Endothelial cell (in vitro differentiated cells): ENCODE measurements at places on chromosomes 2 and 18.

- DNase-seq, result no peak
Measured at GRCh38 chr2:218734190-218734975, 23.7 kb downstream of the TTLL4 start.

GRCh38 chr18:48997681-48997984 lies 46.9 kb upstream of the SMAD7 start:
- DNase-seq, result no peak

DNA sequence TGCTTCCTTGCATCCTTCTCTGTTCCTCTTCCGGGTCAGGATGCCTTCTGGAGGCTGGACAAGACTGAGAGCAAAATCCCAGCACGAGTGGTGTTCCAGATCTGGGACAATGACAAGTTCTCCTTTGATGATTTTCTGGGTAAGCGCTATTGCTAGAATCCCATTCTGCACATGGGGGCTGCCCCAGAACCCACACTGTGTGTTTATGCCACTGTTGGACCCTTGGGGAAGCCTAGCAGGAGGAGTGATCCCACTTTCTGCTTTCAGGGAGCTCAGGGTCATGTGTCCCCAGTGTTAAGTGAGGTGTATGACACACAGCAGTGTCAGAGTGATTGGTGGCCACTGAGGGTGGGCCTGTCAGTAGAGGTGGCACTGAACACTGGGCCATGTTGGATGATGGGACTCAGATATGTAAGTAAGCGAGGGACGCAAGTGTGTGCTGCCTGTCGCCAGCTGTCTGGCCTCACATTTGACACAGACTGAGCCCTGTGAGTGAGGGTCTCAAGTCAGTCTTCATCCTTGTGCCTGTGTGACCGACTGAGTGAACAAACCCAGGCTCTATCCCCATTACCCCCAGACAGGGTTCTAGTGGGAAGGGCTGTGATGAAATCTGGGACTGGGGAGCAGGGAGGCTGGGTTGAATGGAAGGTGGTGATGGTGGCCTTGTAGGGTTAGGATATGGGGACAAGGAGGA lies 220.9 kb downstream of the DYSF start:
- no peak for DNase-seq

GRCh38 chr2:88671786-88672427 lies 19.6 kb upstream of the RPIA start:
- DNase-seq, result peak; percentile 11

GRCh38 chr2:237128026-237128703 lies 42.5 kb downstream of the COPS8 start:
- peak; percentile 13 for DNase-seq

DNA sequence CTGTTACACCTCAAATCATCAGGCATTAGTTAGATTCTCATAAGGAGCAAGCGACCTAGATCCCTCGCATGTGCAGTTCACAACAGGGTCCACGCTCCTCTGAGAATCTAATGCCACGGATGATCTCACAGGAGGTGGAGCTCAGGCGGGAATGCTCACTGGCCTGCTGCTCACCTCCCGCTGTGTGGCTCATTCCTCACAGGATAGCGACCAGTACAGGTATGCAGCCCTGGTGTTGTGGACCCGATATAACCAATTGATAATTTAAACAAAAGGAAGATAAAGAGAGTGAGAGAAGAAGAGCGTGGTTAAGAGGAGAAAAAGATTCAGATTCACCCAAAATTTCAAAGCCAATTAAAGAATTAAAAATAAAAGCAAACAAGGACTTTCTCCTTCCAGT lies 20.8 kb downstream of the TLK1 start:
- DNase-seq, result no peak

DNA sequence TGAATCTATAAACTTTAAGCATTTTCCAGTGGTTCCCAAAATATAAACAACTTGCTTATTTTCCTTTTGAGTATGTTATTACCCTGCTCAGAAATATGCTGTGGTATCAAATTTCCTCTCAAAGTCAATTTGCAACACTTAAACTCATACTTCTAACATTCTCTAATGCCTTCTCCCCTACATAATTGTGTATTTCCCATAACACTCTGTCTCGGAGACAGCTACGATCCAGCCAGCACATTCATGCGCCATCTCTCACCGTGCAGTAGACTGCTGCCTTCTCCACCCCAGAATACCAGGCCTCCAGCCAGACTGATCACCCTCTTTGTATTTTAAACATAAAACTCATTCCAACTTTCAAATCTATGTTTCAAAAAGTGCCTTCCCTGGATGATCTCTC lies 41.8 kb downstream of the TIMM21 start:
- no peak for DNase-seq

DNA sequence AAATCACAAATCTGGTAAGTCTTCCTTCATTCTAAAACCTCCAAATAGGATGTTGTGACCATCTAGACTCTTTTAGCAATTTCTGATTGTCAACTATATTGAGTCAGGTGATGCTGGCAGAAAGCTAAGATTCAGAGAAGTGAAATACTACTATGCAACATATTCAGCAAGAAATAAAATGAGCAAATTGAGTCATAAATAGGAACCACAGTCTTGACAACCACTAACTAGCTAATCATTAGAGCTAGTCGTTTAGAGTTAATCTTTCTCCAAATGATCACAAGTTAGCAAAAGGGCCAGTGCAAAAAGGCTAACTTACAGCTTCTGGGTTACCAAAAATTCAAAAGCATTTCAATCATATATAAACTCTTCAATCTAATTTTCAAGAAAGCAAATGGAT lies 54.5 kb downstream of the ROCK1 start:
- DNase-seq, result no peak

DNA sequence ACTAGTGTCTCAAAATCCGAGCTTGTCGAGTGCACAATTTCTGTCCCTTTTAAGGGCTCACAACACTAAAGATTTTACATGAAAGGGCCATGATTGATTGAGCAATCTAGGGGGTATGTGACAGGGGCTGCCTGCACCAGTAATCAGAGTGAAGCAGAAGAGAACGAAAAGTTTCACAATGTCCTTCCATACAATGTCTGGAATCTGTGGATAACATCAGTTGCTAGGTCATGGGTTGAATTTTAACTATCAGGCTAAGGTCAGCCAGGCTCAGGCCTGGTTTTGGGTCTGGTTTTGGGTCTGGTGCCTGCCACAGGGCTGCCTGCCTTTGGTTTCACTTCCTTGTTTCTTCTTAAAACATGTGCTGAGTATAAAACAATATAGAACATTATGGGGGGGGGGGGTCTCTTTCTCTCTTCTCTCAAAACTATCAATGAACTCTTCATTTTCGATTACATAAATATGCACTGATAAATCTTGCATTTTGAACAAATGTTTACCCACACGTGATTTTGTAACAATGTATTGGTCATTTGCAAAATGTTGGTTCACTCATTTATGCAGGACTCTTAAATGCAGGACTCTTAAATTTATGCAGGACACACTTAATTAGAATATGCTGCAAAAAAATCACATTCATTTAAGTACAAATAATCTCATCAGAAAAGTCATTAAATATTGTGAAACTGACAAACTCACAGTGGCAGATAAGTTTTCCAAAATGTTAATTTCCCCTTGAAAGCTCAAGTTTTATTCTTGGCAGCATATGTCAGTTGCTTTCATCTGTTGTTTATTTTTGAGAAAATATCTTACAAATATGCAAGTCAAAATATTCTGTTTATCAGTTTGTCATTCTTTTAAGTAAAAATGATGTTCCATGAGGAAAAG lies 290.5 kb upstream of the KYNU start:
- no peak for DNase-seq
